ENCODE measurements at places on chromosomes 2 and 18. TPM values are rescaled to one million over a fixed set of nuclear protein-coding genes. Genes with fewer than 3 reads are reported as not detected.

- no peak for DNase-seq
These were observed 50.1 kb upstream of the CRACDL start for GRCh38 chr2:98985905-98986666.

DNA sequence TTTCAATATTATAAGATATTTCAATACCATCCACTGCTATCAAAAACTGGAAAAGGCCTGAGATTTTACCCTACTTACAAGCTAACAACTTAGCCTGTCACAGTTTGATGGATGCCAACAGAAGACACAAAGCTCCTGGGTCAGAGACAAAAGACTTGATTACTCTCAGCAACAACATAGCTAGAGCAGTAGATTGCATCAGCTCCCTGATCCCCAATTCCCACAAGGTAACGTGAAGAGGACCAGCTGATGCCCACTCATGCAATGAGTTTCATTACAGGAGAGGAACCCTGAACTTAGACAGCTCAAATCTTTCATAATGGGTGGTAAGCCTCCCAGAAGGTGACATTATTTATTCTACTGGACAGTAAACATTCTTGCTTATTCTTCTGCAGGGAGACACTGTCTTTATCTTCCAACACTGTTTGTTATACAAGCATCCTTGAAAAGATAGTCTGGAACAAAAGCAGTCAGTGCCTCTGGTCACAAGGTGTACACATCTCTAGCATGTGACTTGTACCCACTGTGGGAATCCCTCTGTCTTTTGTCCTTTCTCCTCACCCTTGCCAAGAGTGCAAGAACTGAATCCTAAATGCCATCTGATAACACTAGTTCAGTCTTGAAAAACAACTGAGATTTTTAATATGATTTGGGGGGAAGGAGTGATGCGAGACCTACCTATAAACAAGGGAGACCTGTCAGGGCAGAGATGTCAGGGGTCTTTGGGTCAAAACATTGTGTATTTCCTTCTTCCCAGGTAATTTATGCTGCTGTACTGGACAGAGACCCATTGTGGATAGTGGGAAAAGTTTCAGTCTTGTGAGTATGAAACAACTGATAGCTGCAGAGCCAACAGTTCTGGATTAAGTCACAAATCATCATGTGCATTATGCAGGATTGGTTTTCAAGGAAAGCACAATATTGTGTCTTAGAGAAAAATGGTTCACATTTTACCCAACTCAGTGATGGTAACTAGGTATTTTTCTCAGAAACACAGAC lies 102.4 kb downstream of the AOX1 start:
- no peak for DNase-seq

GRCh38 chr2:48015421-48015820 lies 109.1 kb upstream of the FBXO11 start:
- DNase-seq = no peak

CAPN13 gene
- total RNA-seq = 0.25 TPM

DAW1 gene
- 0.20 TPM for total RNA-seq

SERPINB5 gene
- total RNA-seq = 19.5 TPM

Measured in HCT116 (cell line).